ENCODE measurements at places on chromosomes 5 and 9.

- DNase-seq: no peak
Observed at GRCh38 chr5:113039934-113040285, 63.3 kb downstream of the DCP2 start.

DNA sequence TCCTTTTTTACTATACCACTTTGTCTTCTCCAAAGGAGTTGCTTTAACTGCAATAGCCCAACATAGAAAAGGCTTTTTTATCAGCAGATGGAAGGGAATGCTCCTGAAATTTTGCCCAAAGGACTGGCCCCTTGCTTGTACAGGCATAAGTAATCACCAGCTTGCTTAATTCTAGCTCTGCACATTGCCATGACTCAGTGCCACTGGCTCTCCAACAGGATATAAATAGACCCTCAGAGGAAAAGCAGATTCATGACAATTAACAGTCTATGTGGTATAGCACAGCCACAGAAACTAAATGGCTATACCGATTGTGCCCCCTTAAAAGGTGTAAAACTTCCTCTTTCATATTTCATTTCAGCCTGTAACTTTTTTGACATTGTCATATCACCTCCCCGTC lies 227.0 kb downstream of the ZNF608 start:
- DNase-seq: no peak

- no peak for DNase-seq
Observed at GRCh38 chr9:42386477-42386876, 203.0 kb downstream of the SPATA31A6 start.

DNA sequence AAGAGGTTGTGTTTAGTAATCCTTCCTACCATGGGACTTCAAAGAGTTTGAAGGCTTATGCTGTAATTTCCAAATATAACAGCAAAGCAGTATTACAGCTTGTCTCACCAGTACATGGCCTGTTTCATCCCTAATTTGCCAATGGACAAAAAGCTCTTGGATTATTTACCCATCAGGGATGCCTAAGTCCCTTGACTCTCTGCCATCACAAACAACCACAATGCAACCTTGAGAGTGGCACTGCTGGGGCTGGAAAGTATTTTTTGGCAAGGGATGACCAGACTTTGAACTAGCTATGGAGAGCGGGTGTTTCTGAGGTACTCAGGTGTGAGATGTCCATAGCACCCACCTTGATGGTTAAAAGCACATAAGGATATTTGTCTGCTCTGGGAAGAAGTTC lies 9.1 kb downstream of the MAMDC2 start:
- no peak for DNase-seq

GRCh38 chr5:125323613-125324012 lies 577.2 kb upstream of the ZNF608 start:
- no peak for DNase-seq

- DNase-seq: no peak
Observed at GRCh38 chr9:129687391-129687790, 21.9 kb downstream of the PRRX2 start.

GRCh38 chr5:150206779-150207115 lies 16.9 kb downstream of the SLC6A7 start:
- DNase-seq: no peak

DNA sequence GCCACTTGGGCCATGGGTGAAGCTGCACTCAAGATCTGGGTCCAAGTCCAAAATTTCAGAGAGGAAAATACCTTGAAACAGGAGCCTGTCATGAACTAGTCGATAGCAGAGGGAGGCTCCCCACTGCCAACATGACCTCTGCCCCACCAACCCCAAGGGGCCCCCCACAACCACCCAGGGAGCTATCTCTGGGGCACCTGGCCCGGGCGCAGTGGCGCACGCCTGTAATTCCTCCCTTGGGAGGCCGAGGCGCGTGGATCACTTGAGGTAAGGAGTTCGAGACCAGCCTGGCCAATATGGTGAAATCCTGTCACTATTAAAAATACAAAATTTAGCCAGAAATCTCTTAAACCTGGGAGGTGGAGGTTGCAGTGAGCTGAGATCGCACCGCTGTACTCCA lies 20.1 kb upstream of the HMCN2 start:
- no peak for DNase-seq

DNA sequence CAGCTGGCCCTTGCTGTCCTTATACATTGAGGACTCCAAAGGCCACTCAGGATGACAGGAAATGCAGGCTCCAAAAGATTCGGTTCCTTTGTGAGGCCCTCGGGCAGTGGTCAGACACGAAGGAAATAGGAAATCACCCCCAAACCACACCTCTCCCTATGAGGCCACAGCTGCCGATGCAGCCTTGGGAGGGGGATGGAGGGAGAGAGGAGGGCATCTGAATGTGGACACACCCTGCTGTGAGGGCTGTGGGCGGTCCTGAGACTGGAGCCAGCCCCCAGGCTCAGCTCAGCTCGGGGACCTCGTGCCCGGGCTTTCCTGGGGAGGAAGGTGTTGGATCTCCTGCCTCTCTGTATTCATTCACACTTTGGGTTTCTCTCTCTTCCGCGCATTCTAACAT lies 2.7 kb upstream of the CLPTM1L start:
- DNase-seq: no peak

DNA sequence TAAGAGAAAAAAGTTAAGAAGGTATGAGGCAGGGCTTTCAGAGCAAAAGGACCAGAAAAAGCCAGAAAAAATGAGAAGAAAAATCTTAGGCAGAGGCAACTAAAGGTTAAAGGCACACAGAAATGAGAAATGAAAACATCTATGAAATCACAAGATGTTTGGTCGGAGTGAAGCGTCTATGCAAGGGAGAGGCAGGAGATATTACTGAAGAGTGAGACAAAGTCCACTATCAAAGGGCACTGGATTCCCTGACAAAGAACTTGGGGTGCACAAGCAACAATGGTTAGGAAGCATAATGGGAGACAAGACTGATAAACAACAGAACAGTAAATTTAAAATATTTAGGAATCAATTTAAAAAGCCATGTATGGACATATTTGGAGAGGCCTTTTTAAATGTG lies 16.9 kb downstream of the PANK3 start:
- no peak for DNase-seq

- peak; percentile 56 for DNase-seq
Observed at GRCh38 chr5:177472460-177473442, 683 bp downstream of the DBN1 start.

DNA sequence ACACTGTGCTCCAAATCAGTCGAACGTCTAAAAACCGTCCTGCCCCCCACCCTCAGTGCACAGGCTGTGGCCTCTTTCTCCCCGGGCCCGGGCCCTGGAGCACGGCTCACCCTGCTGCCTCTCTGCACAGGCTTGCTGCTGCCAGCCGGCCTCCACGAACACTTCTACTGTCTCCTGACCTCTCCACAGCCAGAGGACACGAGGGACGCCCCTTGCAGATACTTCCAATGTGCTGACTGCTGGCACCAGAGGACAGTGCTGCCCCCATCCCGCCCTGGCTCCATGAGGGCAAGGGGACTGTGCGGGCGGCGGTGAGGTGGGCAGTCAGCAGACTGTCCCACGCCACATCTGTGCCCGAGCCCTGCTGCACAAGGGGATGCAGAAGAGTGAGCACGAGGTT lies 174.8 kb downstream of the COL23A1 start:
- DNase-seq: no peak

GRCh38 chr9:96169484-96169883 lies 132.5 kb downstream of the HSD17B3 start:
- no peak for DNase-seq

DNA sequence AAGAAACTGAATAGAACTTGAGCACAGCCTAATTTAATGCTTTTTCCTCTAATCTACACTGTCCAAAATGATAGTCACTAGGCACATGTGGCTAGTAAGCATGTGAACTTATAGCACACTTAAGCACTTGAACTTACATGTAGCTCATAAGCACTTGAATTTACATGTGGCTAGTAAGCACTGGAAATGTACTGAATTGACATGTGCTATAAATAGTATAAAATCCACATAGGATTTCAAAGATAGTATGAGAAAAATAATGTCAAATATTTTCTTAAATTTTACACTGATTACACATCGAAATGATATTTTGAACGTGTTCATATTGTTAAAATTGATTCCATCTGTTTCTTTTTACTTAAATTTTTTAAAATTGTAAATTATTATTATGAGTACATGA lies 167.3 kb downstream of the CARTPT start:
- DNase-seq: no peak

DNA sequence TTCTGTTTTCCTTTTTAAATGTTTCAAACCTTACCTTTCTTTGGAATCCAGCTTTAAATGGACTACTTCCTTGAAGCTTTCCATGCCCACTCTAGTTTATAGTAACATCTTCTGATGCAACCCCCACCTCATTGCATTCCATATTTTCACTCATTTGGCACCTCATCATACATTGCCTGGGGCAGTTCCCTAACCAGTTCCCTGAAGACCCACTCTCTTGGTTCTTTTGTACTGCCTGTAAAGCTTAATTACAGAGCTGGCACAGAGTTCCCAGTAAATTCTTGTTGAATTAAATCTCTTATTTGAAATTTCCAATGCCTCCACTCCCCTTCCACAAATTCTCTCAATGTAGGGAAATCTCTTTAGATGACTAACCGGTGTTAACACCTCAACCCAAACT lies 257.2 kb downstream of the ARRDC3 start:
- DNase-seq: no peak

DNA sequence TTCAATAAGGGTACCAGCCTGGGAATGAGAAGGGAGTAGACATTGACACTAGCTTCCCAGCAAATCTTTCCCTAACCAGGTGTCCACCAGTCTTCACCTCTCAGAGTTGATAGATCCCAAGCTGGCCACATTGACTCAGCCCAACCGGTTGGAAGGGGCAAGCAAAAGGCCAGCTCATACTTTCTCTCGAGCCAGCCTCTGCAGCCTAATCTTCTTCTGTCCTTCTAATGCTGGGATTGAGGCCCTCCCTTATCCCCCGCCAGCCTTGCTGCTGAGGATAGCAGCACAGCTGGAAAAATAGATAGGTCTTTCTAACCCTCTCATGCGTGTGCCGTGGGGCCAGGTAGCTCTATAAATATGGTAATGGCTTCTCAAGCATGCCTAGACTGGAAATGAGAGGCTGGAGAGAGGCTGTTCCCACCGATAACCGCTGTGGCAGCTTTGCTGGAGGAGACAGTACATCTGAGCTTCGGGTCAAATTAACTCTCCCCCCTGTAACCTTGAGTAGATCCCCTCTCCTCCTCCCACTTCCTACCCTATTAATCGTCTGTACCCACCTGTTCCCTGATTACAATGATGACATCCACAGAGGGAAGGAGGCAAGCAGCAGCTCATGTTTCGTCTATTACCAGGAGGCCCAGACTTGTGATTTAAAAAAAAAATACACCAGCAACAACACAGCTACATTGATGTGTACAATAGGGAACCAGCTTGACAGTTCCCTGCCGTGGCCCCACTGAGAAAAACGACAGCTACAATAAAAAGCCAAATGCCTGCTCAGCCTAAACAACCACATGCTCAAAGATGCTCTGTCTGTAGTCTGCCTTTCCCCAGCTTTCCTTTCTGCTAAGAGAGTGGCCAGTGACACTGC lies 219.9 kb upstream of the BRINP1 start:
- DNase-seq: no peak

DNA sequence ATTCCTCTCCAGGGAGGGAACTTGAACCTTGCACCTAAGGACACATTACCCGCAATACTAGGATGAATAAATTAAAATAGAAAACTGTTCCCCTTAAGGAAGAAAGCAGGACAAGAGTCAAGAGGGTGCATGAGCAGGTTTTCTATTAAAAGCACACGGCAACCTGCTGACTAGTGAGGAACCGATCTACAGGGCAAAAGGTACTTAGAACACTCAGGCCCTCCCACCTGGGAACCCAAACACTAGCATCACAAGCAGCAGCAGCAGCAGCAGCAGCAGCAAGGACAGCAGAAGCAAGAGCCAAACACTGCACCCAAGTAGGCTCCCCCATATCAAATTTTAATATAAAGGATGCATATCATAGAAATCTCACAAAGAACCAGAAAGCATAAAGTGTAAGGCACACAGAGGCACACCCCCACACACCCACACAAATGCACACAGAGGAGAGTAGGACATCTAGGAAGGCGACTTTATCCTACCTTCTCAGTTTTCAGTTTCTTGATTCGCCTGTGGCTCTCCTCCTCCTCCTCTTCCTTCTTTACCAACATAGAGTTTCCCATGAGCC lies 2.8 kb downstream of the ZNF608 start:
- no peak for DNase-seq

GRCh38 chr9:108666240-108666784 lies 189.5 kb downstream of the ACTL7B start:
- no peak for DNase-seq

DNA sequence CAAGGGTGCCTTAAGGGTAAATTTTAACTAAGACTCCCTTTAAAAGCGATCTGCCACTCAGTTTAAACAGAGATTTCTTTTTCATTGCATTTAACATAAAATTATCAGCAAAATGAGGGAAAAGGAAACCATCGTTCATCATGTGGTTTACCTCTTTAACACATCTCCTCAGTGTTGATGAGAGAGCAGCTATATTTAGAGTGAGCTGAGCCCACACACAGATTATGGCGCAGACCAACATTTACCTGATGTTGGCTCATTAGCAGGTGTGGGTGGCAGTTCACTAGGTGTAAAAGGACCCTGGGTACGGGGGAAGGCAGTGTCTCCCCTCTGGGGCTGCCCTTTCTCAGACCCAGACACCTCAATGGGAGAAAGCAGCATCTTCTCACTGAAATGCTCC lies 149.8 kb downstream of the ENTREP1 start:
- DNase-seq: no peak

DNA sequence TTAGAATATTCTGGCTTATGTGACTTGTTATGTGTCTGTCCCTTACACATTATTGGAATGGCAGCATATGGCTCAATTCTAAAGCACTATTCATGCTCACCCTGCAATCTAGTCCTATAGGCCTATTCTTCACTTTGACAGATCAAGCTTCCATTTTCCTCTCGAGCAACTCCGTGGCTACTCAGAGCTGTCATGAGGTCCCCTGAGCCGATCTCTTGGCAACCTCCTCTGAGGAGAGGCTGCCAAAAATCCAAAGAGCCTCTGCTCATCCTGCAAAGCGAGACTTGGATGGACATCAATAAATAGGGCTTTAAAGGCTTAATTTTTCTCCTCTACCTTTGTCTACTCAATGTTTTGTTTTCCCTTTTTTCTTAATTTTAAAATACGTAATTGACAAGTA lies 163.8 kb downstream of the GABRB2 start:
- DNase-seq: no peak

GRCh38 chr5:88262116-88262515 lies 6.5 kb downstream of the TMEM161B start:
- no peak for DNase-seq

DNA sequence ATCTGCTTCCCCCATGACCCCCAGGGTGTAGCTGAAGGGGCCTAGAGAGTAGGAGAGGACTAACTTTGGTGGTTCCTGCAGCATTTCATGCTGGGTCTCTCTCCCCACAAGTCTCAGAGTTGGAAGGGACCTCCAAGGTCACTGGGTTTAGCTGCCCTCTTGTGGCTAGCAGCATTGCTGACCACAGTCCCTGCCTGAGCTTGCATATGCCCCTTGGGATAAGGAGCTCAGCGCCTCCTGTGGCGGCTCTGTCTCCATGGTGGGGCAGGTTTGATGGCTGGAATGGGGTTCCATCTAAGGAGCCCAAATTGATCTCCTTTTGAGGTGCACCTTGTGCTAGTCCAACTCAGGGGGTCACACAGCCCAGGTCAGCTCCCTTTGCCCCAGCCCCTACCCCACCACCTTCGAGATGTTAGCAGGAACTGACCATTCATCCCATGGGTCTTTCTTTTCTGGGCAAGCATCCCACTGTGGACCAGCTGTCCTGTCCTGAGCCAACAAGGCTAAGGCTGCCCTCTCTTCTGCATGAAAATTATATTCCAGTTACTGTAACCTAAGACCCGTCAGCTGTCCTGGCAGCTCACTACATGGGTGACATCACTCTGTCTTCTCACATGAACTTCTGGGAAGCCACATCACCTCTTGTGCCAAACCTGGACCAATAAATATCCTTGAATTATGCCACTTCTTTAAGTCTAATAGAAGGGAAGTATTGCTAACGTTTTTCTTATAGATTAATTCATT lies 196.2 kb downstream of the HSPA4 start:
- no peak for DNase-seq

Measured in stimulated activated CD4-positive, alpha-beta T cell treated with anti-CD3 and anti-CD28 coated beads, TNF-alpha, amount 100 ng/mL, for 48 hours (primary cell).